ENCODE measurements at places on chromosomes 6 and 20.

DNA sequence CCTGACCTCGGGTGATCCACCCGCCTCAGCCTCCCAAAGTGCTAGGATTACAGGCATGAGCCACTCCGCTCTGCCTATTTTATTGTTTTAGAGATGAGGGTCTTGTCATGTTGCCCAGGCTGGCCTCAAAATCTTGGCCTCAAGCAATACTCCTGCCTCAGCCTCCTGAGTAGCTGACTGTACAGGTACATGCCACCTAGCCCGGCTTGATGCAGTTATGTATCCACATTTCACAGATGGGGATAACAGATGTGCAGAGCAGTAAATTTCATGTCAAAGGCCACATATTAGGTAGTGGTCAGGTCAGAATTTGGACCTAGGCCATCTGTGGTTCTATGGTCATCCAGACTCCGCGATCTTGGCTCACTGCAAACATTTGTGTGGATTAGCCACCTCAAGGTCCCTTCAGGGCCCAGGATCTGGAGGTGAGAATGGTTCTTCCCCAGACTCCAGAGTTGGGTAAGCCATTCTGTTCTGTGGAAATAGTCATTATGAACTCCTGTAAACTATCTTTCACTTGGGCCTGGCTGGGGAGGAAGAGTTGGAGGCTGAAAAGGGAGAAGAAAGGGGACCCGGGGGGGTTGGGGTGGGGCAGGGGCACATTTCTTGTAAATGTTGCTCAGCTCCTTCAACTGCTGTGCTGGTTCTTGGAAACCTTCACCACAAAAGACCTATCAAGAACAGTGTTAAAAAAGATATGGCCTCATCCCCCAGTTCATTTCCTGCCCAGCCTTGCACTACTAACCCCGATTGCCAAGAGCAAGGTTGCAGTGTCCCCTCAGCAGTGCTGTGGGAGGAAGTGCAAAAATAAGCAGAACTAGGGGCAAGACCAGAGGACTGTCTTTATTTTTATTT, 13.0 kb downstream of the PIM1 start:
- peak; percentile 100 for DNase-seq

GRCh38 chr20:35264755-35265154, 13.2 kb downstream of the MMP24OS start:
- DNase-seq: no peak

DNA sequence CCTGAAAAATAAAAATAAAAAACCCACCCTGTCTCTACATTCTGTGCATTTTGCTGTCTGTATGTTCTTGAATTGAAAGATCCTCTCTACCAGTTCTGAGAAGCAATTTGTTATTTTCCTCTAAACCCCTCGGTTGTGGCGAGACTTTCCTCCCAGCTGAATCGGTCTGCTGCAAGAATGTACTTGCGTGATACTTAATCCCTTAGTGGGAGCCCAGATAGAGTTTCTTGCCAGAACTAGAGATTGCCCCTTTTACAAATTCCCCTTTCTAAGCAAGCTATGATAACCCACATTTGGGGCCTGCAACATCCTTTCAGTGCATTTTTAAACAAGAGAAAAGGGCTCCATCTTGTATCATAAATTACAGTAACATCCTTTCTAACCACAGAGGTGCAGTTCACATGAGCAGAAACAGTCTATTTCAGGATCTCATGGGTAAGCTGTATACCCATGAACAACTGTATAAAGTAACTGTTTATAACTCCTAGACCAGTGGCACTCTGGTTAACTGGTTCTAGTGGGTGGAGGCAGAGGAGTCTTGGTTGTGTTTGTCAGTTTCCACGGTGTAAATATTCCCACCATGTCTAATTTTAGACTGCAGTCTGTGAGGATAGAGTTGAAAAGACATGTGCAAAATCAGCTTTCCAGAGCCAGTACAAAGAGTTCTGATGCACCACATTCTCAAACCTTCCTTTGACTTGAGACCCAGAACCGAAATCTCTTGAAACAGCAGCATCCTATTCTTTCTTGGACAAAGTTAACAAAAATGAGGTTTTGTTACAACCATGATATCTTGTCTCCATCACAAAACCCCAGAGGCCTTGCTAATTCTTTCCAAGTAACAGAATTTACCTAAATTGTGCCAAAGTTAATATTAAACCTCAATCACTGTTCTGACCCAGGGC, 113.1 kb upstream of the ZNF217 start:
- DNase-seq: no peak

GRCh38 chr6:110325197-110325596, 33.0 kb downstream of the METTL24 start:
- no peak for DNase-seq

DNA sequence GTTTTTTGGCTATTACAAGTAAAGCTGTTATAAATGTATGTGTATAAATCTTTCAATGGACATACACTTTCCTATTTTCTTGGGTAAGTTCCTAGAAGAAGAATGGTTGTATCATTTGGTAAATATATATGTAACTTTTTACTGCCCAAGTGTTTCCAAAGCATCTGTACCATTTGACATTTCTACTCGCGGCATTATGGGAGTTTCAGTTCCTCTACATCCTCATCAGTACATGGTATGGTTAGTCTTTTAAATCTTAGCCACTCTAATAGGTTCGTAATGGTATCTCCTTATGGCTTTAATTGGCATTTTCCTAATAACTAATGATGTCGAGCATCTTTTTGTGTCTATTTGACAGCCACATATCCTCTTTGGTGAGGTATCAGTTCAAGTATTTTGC, 12.9 kb downstream of the SNPH start:
- DNase-seq: no peak

GRCh38 chr6:21135484-21136013, 458.0 kb upstream of the SOX4 start:
- no peak for DNase-seq

GRCh38 chr20:33609504-33609903, 52.6 kb upstream of the C20orf144 start:
- no peak for DNase-seq

- no peak for DNase-seq
Observed at GRCh38 chr6:42279144-42279781, 61.6 kb upstream of the MRPS10 start.

- DNase-seq: no peak
Observed at GRCh38 chr20:10733122-10733521, 59.3 kb upstream of the JAG1 start.

GRCh38 chr6:44661221-44662008, 273.9 kb downstream of the CDC5L start:
- no peak for DNase-seq

DNA sequence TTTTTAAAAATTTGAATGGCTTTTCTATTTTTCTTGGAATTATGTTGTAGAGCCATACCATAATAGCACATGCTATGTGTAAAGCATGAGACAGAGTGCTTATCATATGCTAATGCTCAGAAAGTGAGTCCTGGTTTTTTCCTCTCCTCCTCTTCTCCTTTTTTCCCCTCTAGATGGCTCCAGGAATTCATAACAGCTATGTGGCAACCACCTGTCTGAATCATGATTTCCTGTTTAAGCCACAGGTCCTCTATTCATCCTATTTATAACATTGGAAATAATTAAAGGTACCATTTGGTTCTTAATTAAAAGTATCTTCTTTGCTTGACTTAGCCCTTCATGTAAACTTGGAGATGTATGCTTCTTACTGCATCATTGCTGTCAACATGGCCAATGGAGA, 260.0 kb upstream of the MAP3K7 start:
- DNase-seq: no peak

DNA sequence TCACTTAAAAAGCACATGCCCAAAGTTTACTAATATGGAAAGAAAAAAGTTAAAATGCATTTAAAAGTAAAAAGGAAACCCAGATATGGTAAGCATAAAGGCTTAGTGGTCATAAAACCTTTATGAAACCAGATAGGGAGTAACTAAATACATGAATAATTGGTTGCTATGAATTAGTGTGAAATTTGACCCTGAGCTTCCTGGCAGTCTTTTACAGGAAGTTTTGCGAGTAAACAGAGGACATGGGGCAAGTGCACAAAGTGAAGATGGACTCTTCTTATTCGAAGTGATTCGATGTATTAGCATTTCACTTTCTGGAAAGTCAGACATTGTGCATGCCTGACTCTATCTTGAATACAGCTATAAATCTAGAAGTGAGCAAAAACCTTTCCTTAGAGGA, 90.9 kb upstream of the MLIP start:
- no peak for DNase-seq

GRCh38 chr6:110656492-110656891, 158.8 kb downstream of the CDK19 start:
- no peak for DNase-seq

DNA sequence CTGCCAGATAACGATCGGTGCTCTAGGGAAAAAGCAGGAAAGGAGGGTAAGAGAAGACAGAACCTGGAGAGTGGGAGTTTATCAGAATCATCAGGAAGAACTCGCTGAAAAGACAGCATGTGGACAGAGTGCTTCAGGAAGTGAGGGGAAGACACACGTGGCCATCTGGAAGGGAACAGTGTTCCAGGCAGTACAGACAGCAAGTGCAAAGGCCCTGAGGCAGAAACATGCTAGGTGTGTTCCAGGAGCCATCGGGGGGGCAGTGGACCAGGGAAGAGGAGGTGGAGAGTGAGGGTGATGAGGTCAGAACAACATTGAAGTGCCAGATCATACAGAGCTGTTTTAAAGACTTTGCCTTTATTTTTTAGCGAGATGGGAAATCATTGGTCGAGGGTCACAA, 354.3 kb upstream of the CNR1 start:
- DNase-seq: no peak

DNA sequence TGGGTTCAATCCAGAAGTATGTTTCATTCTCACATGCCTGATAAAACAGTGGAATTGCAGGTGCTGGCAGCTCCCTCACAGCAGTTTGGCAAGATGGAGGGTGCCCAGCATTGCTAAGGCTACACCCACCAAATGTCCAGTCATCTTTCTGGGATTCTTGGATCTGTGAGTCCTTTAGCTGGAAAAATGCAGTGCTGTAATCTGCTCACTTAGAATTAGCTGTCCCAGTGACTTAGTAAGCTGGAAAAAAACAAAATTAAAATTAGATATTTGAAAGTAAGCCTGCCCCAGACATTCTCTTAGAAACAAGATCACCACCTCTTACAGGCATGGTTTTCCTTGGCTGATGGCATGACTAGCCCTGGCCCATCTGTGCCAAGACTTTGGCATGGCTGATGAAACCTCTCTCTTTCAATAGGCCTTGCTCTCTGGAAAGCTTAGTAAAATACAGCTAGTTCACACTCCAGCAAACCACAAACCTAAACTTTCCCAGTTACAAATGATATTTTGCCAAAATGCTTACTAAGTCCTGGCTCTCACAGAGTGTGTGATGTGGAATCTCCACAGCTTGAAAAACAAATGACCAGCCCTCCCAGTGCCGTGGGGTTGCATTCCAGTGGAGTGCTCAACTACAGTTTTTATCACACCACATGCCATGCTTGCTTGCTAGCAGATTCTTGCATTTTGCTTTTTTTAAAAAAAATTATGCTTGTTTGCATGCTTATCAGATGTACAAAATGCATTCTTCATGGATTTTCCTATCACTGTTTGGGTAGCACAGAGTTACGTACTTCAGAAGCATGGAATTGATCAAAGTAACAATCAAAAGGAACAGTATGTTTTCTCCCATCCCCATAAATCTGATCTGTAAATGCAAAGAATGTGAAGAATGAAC, 261.5 kb downstream of the EYA4 start:
- DNase-seq: no peak

GRCh38 chr6:106939848-106940247, 34.7 kb downstream of the CD24 start:
- DNase-seq: peak; percentile 73

- DNase-seq: no peak
Observed at GRCh38 chr20:35600176-35600992, 15.2 kb upstream of the SPAG4 start.

- DNase-seq: no peak
Observed at GRCh38 chr6:14732226-14732843, 513.5 kb upstream of the JARID2 start.

- no peak for DNase-seq
Observed at GRCh38 chr20:31593221-31594001, 11.7 kb upstream of the ID1 start.

GRCh38 chr6:157898169-157898568, 75.1 kb downstream of the SNX9 start:
- no peak for DNase-seq

DNA sequence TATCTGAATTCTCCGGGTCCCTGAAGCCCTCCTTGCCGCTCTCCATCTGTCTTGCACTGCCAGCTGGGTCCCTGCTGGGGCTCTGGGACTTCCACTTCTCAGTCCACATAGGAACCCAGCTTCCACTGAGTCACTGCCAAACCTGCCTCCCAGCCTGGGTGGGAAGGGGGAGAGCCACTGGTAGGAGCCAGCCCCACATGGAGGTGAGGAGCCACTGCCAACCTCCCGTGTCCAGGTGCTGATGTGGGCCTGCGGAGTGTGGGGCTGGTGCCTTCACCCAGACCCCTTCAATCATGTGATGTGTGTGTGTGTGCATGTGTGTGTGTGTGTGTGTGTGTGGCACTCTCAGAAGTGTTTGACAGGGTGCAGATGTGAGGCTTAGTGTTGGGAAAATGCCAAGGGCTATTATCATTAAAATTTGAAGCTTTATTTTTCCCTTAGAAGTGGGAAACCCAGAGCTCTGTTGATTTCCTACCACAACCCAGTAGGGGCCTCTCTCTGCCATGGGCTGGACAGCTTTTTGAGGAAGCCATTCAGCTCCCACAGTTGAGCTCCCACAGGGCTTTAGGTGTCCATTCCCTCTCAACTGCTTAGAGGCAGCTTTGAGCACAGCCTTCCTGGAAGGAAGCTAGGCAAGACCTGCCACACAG, 9.3 kb upstream of the SGK2 start:
- no peak for DNase-seq

- no peak for DNase-seq
Observed at GRCh38 chr20:63415647-63416391, 54.7 kb upstream of the CHRNA4 start.

DNA sequence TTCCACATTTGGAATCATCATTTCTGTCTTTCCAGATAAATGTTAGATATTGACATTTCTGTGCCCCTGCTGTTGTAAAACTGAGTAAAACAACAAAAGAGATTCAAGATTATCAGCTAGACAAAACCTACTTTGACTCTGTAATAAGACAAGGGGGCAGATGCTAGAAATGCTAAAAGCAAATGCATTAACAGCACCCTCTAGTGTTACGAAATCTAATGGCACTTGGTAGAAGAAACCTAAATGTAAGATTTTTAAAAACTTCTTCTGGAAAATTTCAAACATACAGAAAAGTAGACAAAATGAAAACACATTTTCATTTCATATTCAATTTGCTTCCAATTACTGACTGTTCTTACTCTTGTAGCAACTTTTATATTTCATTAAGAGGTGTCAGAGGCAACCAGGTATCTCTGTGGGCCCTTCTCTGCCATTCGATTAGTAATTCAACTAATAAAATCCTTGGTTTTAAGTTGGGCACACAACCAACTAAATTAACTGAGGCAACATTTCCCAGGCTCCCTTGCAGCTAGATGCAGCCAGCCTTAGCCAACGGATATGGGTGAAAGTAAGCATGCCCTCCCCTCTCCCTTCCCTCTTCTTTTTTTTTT, 45.0 kb downstream of the SLC23A2 start:
- peak; percentile 77 for DNase-seq

DNA sequence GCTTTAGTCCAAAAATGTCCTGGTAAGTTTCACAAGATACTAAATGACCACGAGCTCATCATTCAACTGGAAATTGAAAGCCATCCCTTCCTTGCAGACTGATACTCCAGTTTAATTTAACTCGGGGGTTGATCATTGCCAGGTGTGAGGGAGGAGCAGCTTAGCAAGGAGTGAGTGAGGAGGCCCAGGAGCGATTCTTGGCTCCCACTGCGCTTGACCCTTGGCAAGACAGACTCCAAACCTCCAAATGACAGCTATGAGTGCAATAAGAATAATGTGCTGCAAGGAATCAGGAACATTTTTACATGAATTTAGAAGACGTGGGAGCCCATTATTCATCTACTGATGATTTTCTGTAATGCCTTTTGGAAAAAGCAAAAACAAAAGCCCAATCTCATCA, 64.9 kb downstream of the LAMA4 start:
- DNase-seq: no peak

Data from AML-193 (cell line).